ENCODE measurements at places on chromosomes 16 and 17.

DNA sequence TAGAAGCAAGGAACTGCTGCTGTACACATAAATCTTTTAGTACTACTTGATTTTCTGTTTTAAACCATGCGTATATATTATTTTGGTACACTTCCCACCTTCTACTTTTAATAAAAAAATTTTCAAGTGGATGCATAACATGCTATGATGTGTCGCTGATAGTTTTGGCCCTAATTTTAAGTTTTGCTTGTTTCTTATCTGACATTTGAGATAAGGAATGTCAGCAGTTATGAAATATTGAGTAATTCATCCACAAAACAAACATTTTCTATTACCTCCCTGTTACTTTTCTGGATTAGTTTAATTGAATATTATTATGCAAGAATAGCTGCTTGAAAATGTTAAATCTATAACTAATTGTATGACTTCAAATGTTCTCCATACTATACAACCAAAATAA lies 35.8 kb downstream of the N4BP1 start:
- no peak for DNase-seq

- no peak for DNase-seq
Observed at GRCh38 chr17:281365-281999, 71.1 kb downstream of the RPH3AL start.

DNA sequence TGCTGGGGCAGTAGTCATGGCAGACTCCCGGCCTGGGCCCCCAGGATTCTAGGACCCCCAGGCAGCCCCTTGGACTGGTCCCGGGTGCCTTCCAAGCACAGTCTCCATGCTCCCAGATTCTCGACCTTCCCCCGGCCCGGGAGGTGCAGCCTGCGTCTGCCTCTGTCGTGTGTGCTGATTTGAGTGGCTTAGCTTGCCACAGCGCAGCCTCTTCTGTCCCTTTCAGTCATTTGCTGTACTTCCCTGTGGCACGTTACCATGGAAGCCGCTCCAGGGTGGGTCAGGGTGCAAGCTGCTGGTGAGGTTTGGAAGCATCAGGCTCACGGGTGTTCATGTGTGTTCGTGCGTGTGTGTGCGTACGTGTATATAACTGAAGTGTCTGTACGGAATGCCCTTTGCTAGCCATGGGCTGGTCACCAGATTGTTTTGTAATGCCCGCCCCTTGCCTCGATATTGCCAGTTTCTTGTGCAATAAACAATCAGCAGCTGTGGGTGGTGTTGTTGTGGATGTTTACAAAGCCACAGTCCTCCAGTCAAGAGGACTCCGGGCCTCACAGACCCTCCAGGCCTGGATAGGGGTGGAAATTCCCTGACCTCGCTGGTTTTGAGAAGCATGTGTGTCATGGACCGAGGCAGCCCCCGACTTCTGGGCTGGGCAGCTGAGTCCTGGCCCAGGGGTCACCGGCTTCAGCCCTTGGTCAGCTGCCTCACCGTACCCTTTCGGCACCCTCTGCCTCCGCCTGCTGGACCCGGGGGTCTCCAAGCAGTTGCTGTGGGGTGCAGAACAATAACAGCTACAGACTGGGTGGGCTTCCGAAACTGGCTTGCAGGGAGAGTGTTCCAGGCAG lies 9.7 kb upstream of the CLEC18A start:
- DNase-seq = no peak

DNA sequence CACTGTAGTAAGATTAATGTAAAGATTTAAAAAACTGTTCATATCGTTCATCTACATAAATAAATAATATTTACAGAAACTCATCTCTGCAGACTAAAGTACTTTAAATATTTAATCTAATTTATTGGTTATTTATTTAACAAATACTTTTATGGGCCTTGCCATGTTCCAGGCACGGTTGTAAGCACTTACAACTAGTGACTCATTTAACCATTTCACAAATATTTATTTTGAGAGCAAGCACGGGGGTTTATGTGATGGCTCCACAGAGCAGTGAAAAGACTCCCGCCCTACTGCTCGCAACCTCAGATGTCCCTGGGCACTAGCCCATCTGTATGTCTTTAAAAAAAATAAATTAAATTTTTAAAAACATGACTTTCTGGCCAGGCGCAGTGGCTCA lies 575.9 kb downstream of the WWOX start:
- DNase-seq = no peak
